ENCODE measurements at places on chromosomes 2 and 18.

- no peak for ATAC-seq
Measured at GRCh38 chr2:138440759-138441158, 60.8 kb upstream of the SPOPL start.

- ATAC-seq: peak; percentile 59
Measured at GRCh38 chr18:22465859-22466457, 48.2 kb upstream of the CTAGE1 start.

DNA sequence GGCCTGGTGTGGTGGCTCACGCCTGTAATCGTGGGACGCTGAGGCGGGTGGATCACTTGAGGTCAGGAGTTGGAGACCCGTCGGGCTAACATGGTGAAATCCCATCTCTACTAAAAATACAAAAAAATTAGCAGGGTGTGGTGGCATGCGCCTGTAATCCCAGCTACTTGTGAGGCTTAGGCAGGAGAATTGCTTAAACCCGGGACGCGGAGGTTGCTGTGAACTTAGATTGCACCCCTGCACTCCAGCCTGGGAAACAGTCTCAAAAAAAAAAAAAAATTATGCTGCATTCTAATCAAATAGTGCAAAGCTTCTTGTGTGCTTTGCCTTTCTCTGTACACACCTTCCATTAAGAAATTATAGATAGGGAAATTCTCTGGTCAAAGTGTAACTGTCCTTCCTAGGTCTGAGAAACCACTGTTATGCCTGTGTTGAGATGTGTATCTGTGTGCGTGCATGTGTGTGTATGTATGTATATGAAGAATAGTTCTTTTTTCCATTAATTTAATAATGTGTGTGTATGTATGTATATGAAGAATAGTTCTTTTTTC lies 2.5 kb downstream of the CD28 start:
- no peak for ATAC-seq

GRCh38 chr2:174785481-174785880 lies 21.2 kb upstream of the CHRNA1 start:
- no peak for ATAC-seq

GRCh38 chr2:20397811-20398447 lies 47.3 kb upstream of the PUM2 start:
- ATAC-seq: no peak

DNA sequence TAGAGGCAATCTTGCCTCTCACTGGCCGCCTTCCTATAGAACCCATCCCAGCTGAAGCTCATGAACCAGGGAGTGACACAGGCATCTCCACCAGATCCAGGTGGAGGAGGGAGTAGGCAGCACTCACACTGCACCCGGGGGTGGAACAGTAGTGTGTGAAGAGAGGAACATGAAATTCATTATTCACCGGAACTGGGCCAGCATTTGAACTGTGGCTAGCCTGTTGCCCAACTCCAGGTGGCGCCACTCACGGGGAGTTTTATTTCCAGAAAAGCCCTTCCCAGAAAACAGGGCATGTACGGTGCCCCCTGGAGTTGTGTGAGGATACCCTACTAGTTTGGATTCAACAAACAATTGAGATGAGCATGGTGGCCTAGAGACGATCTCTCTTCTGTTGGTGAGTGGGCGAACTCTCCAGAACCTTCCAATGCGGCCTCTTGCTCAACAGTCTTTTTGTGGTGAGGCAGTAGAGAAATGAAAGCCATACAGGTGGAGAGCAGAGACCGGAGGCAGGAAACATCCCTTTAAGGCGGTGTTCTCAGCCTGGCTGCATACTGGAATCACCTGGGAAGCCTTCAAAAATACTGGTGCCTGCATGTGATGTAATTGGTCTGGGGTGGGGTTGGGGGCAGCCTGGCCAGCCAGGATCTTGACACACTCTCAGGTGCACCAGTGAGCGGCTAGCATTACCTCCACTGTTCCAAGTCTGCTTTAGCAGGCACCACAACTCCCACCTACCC lies 73.5 kb upstream of the NEDD4L start:
- ATAC-seq: peak; percentile 45

- no peak for ATAC-seq
Measured at GRCh38 chr2:224190936-224191270, 151.8 kb upstream of the SERPINE2 start.

- peak; percentile 72 for ATAC-seq
Measured at GRCh38 chr18:36297417-36298125, at the start of gene FHOD3. Gene FHOD3, plus strand, starts transcription at chr18:36297713. Its CDS starts 123 bp downstream, at chr18:36297836.

DNA sequence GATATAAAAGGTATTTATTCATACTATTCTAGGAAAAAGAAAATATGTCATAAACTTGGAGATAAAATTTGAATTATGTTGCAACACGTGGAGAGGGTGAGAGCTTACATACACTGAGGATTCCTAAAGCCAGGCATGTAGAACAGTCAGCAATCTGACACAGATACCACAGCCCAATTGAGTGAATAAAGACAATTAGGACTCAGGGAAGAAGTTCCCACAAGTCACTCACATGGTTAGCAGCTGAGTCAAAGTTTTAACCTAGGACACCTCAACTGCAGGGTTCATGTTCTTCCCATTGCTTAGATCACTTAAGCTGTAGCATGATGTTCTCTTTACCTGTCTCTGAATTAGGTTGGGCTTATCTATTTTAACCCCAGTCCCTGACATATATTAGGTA lies 189.5 kb downstream of the CMPK2 start:
- no peak for ATAC-seq

DNA sequence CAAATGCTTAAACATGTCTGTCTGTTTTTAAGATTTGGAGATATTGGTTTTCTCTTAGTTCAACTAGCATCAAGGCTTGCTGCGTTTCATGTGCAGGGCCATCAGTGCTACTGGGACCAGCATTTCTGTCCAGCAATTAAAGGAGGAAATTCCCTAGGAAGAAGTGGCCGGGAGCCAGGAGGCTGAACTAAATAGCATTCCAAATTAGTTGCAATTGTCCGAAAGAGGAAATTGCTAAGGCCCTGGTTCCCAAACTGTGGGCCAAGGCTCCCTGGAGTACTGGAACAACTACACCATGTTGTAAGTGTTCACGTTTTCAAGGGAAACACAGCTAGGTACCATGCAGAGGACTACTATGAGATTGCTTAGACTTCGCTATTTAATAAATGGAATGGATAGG lies 257.9 kb downstream of the PTPRM start:
- no peak for ATAC-seq

- no peak for ATAC-seq
Measured at GRCh38 chr2:15666861-15667808, 75.5 kb downstream of the DDX1 start.

GRCh38 chr2:12429779-12430406 lies 286.8 kb upstream of the TRIB2 start:
- peak; percentile 51 for ATAC-seq

- peak; percentile 75 for ATAC-seq
Measured at GRCh38 chr2:205543937-205544702, 138.2 kb upstream of the NRP2 start.

DNA sequence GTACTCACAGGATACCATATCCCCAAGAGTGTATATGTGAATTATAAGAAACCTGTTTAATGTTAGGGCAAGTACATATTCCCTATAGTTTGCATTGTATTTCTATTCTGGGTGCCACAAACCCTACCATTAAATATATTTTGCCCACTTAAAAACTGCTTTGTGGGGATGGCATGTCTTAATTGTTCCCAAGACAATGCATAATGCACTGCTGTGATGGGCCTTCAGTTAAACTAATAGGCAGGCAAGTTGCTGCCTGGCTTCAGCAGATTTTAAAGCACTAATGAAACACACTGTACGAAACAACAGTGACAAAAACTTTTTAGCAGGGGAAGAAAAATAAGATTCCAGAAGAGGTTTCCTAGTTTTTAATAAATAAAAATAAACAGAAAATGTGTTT lies 104.8 kb upstream of the VRK2 start:
- no peak for ATAC-seq

DNA sequence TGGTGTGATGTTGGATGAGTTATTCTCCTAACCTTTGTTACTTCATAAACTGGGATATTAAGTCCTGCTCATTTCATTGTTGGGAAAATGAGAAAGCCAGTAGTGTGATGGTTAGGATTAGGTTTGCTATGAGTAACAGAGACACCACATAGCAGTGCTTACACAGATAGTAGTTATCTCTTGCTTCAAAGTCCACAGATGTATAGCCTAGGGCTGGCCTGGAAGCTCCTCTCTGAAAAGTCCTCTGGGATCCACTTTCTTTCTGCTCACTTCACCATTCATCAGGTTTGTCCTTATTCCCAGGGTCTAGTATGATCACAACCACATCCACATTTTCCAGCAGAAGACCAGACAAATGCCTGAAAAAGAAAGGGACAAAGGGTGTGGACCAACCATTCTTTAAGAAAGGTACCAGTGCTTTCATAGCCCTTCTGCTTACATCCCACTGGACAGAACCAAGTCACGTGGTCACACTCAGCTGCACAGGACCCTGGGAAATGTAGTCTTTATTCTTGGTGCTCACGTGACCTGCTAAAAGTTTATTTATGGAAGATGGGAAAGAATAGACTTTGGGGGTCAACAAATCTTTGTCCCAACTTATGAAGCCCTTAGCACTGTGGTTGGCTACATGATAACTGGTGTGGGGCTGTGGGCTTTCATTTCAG lies 108.9 kb downstream of the INSIG2 start:
- peak; percentile 67 for ATAC-seq

DNA sequence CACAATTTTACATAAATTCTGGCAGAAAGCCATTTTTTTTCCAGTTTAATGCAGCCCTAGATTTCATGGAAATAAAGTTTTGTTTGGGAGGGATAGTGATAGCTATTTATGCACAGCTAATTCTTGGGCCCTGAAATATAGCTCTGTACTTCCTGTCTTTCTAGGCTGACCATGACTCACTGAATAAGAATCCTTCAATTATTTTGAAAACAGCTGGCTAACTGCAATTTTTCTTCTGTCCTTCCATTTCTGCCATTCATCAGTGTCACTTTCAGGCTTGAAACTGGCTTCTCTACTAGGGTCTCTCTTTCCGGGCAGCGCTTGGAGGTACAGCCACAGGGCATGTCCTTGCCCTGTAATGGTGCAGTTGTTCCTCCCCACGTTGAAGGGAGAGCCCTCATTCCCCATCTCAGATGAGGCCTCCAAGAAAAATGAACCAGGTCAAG lies 97.1 kb upstream of the TMEM178A start:
- no peak for ATAC-seq

DNA sequence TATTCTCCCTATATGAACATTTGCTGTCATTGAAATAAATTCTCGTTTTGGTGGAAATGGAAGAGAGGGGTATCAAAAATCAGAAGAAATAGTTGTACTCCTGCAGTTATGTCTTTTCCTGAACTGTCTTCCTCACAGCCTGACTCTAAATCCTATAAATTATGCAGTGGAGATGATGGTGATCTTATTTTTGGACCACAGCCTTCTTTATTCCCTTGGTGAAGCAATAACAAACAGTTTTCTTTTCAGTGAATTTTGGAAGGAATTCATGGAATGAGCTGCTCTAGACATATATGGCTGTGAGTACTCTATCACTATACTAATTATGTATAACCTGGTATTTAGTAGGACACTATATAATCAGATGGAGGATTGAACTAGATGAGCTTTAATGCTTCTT lies 1.7 kb upstream of the SLC25A12 start:
- no peak for ATAC-seq

GRCh38 chr2:200748779-200749178 lies 62.9 kb upstream of the BZW1 start:
- no peak for ATAC-seq

DNA sequence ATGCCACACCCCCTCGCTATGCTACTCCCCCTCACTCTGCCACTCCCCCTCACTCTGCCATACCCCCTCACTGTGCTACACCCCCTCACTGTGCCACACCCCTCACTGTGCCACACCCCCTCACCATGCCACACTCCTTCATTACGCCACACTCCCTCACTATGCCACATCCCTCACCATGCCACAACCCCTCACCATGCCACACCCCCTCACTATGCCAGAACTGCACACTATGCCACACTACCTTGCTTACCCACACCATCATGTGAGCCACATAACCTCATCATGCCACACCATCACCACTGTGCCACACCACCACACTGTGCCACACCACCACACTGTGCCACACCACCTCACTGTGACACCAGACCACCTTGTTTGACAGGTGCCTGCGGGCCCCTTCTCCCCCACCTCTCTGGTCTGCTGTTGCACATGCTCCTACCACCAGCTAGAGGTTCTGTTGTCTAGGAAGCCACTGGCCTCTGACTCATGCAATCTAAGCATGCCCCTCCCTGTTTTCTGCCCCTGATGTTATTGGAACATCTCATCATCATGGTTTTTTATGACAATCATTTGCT lies 22.0 kb downstream of the MARCHF4 start:
- ATAC-seq: peak; percentile 46

- ATAC-seq: no peak
Measured at GRCh38 chr18:24238387-24238786, 99.5 kb downstream of the CABYR start.

DNA sequence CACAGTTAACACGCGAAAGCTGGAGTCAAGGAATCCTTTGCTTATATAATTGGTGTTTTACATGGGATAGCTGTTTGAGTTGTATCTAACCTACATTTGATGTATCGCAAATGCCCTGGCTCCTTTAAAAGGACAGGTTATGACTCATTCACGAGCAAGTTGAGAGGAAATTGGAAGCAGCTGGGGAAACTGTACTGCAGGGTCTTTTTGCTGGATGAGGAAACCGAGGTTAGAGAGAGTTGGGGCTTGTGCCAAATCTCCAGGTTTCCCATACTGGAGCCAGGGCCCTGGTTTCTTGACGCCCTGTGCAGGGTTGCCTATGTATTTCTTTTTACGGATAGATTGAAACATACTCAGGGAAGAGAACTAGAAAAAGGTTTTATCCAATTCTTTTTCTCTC lies 60.0 kb upstream of the SPTBN1 start:
- ATAC-seq: no peak

DNA sequence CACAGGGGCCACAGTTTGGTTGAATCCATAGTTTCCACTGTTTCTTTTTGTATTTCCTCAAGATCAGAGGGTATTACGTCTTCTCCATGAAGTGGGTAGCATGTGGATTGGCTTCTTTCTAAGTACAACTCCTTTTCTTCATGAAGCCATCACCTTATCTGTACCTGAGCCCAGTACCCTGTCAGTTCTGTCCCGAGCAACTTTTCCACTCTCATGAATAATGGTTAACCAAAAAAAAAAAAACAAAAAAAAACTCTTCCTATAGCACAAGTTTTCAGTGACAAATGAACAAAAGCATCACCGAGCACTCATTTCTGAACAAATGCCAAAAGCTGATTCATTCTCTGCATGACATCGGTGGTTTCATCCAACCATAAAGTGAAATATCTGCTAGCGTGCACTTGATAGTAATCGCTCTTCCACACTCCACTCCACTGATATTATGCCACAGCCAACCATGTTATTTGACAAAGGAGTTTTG lies 53.0 kb upstream of the CCDC150 start:
- no peak for ATAC-seq

DNA sequence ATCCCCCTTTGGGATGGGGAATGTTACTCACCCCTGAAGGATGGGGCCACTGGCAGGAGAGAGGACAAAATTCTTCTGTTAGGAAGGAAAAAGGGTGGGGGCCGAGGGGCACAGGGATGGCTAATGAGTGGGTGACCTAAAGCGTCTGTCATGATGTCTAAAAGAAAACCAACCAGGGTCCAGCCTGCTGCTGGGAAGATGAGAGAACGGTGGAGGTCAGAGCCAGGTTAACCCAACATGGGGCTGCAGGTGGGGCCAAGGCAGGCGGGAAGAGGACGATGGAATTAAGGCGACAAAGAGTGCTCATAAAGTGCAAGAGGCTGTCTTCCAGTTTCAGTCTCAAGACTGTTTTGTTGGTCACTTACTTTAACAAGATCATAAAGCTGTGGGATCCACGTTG lies 90.2 kb downstream of the SMIM21 start:
- ATAC-seq: no peak

Measured in motor neuron (in vitro differentiated cells).